ENCODE measurements at places on chromosomes 5 and 9.

DNA sequence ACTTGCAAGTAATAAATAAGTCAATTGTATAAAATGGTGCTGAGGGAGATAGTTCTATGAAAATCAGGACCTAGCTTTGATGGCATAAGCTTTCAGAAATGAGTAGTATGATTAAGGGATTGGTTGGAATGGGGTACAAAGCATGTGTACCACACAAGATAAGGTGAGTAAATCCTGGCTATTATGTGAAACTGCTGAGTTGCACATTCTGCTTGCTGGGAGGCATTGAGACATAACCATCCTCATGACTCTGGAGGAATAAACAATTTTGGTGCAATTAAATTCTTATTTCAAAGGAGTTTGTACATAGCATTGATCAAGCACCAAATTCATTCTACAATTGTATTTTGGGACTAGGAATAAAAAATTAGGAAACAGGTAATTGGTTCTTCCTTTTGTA is 755.2 kb upstream of the ACO1 start:
- DNase-seq = no peak

DNA sequence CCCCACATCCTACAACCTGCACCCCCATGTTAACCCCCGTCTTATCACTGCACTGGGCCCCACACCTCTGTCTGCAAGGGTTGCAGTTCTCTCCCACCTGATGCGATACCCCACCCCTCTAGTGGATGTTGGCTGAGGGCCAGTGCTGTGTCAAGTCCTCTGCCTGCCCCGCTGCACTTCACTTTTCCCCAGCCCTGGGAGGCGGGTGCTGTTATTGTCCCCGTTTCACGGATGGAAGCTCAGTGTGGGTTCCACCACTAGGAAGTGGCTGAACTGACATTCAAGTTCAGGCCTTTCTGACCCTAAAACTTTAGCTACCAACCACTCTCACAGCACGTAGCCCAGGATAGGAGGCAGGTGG is 3.5 kb downstream of the SNCB start:
- no peak for DNase-seq

GRCh38 chr5:5140479-5141338 is 579 bp downstream of the ADAMTS16 start:
- DNase-seq = no peak

DNA sequence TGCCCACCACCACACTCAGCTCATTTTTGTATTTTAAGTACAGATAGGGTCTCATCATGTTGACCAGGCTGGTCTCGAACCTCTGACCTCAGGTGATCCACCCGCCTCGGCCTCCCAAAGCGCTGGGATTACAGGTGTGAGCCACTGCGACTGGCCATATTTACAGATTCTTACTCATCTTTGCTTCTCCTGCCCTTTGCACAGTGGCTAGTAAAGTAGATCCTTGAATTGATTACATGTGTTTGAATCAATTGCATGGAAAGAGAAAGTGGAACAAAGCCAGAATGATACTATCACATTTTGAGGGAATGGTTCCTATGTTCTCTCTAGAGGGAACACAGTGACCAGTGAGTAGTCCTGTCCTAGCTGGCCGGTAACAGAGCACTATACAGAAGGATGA is 15.4 kb downstream of the KLF4 start:
- no peak for DNase-seq

GRCh38 chr5:141646026-141646425 is 5.2 kb downstream of the FCHSD1 start:
- no peak for DNase-seq

DNA sequence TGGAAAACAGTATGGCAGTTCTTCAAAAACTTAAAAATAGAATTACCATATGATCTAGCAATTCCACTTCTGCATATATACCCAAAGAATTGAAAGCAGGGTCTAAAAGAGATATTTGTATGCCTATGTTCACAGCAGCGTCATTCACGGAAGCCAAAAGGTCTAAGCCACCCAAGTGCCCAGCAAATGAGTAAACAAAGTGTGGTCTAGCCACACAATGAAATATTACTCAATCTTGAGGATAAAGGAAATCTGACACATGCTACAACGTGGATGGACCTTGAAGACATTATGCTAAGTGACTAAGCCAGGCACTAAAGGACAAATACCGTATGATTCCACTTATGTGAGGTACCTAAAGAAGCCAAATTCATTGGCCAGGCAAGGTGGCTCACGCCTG is 11.1 kb upstream of the MED27 start:
- no peak for DNase-seq

GRCh38 chr9:116074658-116075057 is 78.9 kb upstream of the PAPPA start:
- no peak for DNase-seq

GRCh38 chr9:120767451-120767850 is 25.8 kb downstream of the FBXW2 start:
- DNase-seq = no peak

DNA sequence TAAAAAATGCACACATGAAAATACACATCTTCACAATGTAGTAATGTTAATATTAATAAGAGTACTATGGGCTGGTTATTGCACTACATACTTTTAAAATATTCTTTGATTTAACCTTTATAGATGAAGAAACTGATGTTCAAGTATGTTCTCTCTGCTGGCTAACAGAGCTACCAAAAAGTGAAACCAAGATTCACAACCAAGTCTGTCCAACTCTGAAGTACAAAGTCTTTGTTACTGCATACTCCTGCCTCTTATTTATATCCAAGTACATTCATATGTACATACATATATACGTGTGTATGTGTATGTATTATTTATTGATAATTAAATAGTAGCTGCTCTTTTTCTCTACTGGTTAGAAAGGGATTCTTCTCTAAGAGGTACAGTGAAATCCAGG is 325.6 kb downstream of the BNC2 start:
- no peak for DNase-seq
